ENCODE measurements at places on chromosomes 2 and 18.

DNA sequence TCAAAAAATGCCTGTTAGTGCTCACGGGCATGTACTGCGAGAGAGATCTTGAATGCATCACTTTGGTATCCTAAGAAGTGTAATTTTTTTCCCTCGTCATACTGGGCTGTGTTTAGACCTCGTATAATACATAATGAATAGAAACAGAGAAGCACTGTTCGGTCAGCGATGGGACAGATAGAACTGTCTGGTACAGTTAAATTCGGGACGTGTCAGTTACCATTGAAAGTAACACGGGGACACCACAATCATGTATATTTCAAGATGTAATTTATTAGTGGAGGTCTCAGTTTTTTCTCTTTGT is 1.8 kb downstream of the PKP4 start:
- no peak for DNase-seq

GRCh38 chr2:175624785-175625184 is 377.3 kb downstream of the LNPK start:
- DNase-seq: no peak

- peak; percentile 54 for DNase-seq
Measured at GRCh38 chr2:97722227-97722626, 8.9 kb downstream of the ZAP70 start.

DNA sequence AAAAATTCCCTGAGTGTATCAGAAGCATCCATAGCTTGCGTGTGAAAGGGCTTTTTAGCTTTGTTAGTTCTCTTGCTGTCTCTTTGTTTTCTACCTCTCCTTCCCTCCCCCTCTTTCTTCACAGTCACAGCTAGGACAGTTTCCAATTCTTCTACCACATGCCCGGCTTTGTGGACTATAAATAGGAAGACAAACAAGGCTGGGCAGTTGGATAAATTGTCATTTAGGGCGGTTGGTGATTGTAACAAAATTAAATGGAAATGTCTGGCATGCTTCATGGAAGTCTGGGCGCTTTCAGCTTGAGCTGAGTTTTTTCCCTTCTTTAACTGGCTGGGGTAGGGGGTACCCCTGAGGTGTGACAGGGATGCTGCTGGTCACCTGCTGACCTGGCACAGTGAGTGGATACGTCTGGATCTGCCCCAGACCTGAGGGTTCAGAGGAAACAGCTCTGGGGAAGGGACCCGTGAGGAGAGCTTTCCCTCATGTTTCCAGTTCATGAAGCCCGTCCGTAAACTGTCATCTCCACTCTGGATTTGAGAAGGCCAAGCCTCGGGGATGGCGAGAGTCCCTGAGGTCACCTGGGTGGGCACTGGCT is 29.0 kb upstream of the GIGYF2 start:
- DNase-seq: no peak

DNA sequence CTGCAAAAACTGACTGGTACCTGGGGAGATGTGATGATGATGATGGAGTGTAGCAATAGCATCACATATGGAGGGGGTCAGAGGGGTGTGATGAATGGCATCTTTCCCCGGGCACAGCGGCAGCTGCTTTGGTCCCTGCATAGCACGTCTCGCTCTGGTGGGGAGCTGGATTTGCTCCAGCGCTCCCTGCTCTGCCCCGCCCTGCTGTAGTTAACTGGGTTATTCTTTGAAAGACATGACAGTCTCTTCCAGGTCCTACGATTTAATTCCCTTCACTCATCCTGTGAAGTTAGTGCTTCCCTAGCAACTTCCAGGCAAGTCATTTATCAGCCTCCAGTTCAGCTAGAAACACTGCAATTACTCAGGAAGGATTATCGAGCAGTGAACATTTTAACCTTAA is 463.1 kb downstream of the TSN start:
- no peak for DNase-seq

DNA sequence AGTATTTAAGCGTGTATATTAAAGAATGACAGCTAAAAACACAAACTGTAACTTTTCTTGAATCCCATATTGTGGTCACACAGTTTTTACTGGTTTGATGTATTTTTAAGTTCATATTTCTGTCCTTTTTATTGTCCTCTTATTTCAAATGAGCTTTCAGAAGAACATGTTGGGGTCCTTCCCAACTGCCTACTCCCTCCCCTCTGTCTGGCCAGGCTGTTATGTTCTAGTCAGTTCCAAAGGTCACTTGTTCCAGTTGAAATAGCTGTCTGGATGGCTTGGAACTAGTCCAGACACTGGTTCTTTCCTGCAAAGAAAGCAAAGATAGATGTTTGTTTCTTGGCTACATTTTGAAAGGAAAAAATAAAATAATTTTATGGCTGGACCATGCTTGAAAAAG is 306.9 kb downstream of the GULP1 start:
- no peak for DNase-seq

GRCh38 chr18:23650968-23651927 is 11.5 kb downstream of the ANKRD29 start:
- DNase-seq: no peak

- DNase-seq: peak; percentile 44
Measured at GRCh38 chr2:216404010-216404618, 8.2 kb upstream of the SMARCAL1 start.

DNA sequence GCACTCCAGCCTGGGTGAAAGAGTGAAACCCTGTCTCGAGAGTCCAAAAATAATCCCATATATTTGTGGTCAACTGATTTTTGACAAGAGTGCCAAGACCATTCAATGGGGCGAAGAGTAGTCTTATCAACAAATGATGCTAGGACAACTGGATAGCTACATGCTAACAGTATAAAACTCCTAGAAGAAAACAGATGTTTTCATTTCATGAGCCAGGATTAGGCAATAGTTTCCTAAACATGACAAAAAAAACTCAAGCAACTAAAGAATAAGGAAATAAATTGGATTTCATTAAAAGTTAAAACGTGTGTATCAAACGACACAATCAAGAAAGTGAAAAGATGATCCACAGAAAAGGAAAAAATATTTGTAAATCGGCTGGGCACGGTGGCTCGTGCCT is 6.3 kb downstream of the LIMS2 start:
- no peak for DNase-seq

- no peak for DNase-seq
Measured at GRCh38 chr2:203237346-203238238, 1.2 kb upstream of the CYP20A1 start.

DNA sequence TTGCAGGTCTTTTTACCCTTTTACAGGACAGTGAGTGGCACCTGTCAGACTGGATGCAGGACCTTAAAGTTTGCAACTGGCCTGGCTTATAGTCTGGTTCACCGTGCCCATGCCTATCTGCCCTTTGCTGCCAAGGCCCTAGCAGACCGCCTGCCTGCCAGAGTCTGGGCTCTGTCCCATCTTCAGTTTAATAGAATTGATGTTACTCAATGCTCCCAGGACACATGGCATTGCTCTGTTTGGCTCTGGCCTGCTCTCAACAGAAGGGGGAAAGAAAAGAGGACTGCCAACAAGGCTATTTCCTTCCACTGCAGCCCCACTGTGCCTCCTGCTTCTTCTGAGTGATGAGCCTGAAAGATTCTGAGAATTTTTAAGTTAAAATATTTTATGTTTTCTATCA is 25.6 kb upstream of the TMEM178A start:
- no peak for DNase-seq

- DNase-seq: no peak
Measured at GRCh38 chr2:160522951-160523710, 29.5 kb upstream of the RBMS1 start.

- DNase-seq: peak; percentile 87
Measured at GRCh38 chr2:182447863-182448262, 21.0 kb upstream of the PDE1A start.

DNA sequence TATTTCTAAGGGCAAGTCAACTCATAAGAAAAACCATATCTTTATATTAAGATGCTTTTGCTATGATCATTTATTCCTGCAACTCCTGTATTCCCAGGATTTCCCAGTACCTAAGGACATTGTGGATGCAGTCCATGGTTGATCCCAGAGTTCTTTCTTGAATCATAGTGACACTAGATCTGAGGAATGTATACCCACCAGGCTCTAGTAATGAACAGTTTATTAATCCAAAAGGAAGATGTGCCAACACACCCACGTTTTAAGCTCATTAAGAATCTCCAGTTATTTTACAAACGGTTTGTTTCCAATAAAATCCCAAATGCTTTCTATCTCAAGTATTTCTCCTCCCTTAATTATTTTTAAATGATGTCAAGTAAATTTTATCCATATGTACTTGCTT is 210.8 kb upstream of the ZEB2 start:
- DNase-seq: no peak

DNA sequence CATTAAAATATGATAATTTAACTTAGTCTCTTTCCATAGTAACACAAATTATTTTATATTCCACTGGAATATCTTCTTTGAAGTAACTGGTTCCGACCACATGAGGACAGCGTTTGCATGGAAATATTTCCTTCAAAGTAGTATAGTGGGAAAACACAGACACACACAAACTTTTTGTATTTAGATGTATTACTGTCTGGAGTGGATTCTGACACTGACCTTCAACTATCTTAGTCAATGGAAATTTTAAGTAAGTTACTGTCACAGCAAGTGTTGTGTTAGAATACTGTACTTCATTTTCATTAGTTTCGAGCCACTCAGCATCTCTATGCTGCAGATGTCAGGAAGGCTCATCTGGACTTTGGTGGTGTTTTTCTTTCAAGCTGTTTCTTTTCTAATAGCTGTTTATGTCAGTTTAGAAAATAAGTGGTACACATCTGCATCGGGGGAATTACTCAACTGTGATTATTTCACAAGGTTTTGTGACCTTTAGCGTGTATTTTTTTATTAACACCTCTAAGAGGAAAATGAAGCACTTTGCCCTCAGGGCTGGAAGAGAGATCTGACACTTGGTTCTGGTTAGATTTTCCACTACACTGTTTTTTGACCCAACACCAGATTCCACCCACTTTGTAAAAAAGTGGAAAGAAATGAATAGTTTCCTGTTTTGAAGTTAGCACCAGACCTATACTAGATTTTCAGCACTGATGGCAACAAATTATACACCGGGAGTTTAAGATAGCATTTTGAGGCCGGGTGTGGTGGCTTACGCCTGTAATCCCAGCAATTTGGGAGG is 18.9 kb upstream of the THOC1 start:
- no peak for DNase-seq

DNA sequence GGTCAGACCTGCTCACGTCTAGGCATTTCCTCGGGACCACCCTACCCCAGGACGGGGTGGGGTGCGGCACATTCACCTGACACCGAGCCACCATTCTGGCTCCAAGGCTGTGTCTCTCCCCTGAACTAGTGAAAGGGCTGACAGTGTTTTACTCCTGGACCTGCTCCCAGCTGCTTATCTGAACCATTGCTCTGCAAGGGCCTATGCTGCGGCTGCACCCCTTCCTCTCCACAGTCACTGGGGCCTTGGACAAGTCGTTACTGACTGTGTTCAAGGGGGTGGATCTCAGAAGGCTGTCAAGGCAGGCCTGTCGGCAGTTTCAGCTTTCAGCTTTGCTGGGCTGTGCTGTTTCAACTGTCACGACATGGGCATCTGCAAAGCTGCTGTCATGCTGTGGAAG is 11.7 kb downstream of the CREG2 start:
- no peak for DNase-seq

GRCh38 chr2:217614096-217614495 is 388.7 kb downstream of the TNS1 start:
- DNase-seq: no peak

- DNase-seq: no peak
Measured at GRCh38 chr2:24594283-24594682, 103.2 kb downstream of the NCOA1 start.

GRCh38 chr18:29629493-29630036 is 1413.0 kb downstream of the DSC3 start:
- peak; percentile 18 for DNase-seq

GRCh38 chr2:28477645-28478044 is 18.2 kb upstream of the PLB1 start:
- no peak for DNase-seq

DNA sequence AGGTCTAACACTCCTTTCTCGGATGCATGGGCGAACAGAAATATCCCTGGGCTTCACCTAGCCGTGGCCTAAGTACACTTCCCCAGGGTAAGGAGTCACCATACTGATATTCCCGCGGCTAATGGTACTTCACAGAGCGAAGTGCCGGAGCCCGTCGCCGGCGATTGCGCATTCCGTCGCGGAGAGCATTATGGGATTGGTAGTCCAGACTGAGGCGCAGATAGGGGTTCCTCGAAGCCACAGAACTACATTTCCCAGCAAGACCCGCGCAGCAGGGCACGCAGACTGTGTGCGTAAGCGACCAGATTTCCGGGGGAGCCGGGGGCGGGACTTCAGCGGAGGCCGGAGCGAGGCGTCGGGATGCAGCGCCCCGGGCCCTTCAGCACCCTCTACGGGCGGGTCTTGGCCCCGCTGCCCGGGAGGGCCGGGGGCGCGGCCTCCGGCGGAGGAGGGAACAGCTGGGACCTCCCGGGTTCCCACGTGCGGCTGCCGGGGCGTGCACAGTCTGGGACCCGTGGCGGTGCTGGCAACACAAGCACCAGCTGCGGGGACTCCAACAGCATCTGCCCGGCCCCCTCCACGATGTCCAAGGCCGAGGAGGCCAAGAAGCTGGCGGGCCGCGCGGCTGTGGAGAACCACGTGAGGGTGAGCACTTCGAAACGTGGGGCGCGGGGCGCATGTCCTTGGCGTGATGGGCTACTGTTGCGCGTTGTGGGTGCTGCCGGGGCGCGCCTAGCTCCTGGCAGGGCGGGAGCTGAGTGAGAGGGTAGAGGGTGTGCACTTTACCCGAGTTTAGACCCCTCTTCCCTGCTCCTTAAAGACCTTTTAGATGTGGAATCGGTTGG is at the start of gene RPIA:
RPIA (plus strand) TSS at position 335 of the 845 bp plus-strand sequence; CDS start at position 361, 26 bp downstream.
- DNase-seq: peak; percentile 99

GRCh38 chr2:239883326-239884050 is 141.7 kb downstream of the NDUFA10 start:
- no peak for DNase-seq

- no peak for DNase-seq
Measured at GRCh38 chr2:30663321-30663720, 143.9 kb downstream of the CAPN13 start.

- DNase-seq: no peak
Measured at GRCh38 chr2:28539118-28539541, 43.3 kb downstream of the PLB1 start.

DNA sequence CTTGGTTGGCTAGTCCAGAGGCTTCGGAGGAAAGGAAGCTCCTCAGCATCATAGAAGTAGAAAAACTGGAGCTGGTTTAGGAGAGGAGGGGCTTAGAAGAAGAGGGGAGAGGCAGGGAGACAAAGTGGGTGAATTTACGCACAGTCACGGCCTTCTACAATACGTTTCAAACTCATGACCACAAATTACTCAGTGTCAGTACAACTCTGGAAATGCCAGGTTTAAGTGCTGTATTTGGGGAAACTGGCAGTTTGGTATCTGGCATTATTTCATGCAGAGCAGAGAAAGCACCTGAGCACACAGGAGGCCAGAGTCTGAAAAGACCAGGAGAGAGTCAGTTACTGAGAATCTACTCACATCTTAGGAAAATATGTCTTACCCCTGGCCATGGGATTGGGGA is 55.4 kb downstream of the XRCC5 start:
- no peak for DNase-seq

- no peak for DNase-seq
Measured at GRCh38 chr18:8945514-8945913, 157.0 kb upstream of the NDUFV2 start.

GRCh38 chr2:137689549-137689948 is 274.7 kb upstream of the HNMT start:
- no peak for DNase-seq

Measured in mesendoderm (in vitro differentiated cells).